SJCRH30 (cell line): ENCODE measurements at places on chromosomes 4 and X. TPM values are rescaled to one million over a fixed set of nuclear protein-coding genes. Genes with fewer than 3 reads are reported as not detected.

- peak; percentile 81 for DNase-seq
These were observed 76.2 kb upstream of the PLAC1 start for GRCh38 chrX:134734466-134734952.

- no peak for DNase-seq
These were observed 209.2 kb downstream of the GLUD2 start for GRCh38 chrX:121256647-121257046.

- DNase-seq: no peak
These were observed 9.7 kb upstream of the LSM6 start for GRCh38 chr4:146165840-146166239.

DNA sequence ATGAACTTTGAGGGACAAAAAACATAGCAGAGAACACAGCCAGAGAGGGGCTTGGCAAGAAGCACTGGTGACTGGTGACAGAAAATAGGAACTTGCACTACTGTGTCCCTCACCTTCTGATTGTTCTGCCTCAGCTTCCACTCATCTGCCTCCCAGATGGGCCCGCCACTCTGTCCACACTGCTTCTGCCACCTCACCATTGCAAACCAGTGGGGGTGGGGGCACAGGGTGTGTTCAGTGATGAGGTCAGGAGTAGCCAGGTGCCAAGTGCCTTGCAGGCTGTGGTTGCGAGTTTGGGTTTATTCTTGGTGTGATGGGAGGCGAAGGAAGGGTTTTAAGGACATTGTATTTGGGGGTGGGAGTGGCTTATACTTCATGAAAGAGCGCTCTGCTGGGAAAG is 9.1 kb upstream of the UBA1 start:
- DNase-seq: no peak

The TMEM271 gene
- 1.4 TPM in 2 replicates for total RNA-seq

The NAP1L2 gene
- not detected in 2 replicates for total RNA-seq
